ENCODE measurements at places on chromosomes 12 and 14.

DNA sequence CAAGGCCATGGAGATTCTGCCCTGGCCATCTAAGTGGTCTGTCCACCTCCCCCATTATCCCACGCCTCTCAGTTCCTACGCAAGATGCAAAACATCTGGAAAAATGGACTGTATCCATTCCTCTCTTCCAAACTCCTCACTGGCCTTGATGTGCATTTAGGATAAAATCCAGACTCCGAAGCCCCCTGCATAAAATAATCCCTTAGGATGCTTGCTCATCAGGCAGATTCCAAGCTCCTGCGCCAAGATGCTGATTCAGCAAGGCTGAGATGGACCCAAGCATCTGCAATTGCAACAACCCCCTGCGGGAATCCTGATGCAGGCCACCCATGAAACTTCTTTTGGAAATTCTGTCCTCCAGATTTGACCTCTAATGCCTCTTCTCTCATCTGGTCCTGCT is 81.6 kb downstream of the SPRING1 start:
- DNase-seq: no peak

- DNase-seq: no peak
These were observed 1071.2 kb upstream of the USP15 start for GRCh38 chr12:61188801-61189595.

DNA sequence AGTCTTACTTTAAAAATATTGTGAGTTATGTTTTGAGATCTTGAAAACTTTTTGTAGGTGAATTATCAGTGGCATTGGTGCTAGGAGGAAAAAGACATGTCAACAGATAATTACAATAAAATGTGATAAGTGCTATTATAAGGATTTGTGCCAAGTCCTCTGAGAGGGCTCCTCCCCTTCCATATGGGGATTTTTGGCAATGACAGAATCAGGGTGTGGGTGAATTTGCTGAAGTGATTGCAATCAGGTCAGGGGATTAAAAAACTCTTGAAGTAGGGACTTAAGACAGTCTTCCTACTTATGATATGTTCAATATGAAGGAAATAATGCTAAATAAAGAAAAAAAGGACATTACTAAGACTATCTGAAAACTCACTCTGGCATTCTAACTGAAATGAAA is 122.5 kb downstream of the SLC15A5 start:
- no peak for DNase-seq

DNA sequence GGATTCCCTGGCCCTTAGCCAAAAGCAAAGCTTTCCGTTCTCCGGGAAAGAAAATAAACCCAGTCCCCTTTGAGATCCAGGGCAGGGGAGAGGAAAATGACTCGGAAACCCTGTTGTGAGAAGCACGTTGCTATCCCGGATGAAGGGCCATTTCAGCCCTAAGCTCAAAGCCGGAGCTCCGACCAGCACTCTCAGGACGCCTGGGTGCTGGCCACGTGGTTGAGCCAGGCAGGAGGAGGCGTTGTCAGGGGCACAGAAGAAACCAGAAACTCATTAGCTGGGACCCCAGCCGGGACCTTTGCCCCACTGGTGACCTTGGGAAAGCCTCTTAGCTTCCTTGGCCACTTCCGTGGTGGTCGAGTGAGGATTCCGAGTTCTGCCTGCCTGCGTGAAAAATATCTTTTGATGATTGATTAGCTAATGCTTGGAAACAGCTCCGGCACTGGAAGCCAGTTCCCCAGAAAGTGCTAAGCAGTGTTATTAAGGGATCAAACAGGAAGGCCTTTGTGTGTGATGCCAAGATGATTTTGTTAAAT is 57.6 kb upstream of the FZD10 start:
- DNase-seq: no peak

GRCh38 chr12:80936353-80936641 is 1.4 kb downstream of the LIN7A start:
- no peak for DNase-seq

DNA sequence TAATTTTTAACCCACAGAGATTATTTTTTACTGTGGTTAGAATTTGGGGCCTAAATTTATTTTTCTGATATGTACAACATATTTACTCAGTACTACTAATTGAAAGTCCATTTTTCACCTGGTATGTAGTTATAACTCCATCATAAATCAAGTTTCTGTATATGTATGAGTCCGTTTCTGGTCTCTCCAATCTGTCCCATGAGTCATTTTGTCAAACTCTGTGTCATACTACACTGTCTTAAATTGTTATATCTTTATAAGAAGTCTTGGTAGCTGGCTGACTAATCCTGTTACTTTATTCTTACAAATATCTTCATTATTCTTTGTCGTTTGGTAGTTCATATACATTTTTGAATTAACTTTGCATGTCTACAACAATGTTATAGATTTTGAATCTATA is 344.0 kb downstream of the PDZRN4 start:
- no peak for DNase-seq

GRCh38 chr12:124416516-124417395 is 121.9 kb downstream of the RFLNA start:
- DNase-seq: no peak

GRCh38 chr12:114821570-114821969 is 137.6 kb upstream of the TBX3 start:
- DNase-seq: no peak

DNA sequence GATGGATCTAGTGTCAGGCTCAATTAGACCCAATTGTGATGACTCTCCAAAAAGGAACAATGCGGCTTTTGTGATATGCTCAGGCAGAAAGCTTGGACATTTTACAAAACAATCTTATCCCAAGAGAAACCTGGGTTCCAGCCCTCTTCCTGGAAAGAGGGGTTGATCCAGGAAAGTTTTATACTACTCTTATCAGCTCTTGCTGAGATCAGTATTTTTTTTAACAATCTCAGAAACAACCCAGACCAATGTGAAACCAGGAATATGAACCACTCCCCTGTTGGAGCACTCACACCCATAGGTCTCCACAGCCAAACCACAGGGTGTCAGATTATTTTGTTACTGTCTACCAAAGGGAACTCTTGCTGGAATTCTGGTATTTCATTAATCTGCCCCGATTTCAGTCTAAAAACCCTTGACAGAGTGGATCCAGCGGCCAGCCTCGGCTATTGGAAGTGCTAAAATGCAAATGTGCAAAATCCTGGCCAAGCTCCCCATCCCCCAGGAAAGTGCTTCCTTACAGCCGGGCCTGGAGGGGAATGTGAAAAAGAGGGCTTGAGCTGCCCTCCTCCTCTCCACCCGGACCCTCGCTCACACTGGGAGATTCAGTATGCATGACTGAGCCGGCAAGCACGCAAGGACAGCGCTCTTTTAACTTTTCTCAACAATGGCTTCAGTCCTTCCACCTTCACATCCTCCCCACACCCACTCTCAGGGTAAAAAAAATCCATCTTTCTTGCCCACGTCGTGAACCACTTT is 4.0 kb downstream of the FBXL14 start:
- DNase-seq: no peak

DNA sequence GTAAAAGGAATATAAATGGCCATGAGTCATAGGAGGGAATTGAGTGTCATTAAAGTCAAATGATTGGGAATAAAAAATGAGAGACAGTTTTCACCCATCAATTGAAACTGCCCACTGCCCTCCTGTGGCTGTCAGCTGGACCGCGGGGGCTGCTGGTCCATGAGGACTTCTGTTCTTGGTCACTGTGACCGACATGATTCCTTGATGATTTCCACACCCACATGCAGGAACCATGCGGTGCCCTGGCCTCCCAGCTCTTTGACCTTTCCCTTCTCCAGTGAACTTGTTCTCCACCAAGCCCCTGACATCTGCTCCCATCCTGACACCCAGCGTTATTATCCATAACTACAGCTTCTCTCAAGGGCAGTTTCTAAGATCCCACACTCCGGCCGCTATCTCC is 48.4 kb downstream of the C12orf75 start:
- DNase-seq: no peak

- peak; percentile 65 for DNase-seq
These were observed 164.8 kb downstream of the ZFP36L1 start for GRCh38 chr14:68627868-68628604.

GRCh38 chr12:9951026-9951675 is 19.0 kb upstream of the CLEC2A start:
- no peak for DNase-seq

GRCh38 chr12:70260646-70261045 is 17.4 kb downstream of the CNOT2 start:
- DNase-seq: no peak

DNA sequence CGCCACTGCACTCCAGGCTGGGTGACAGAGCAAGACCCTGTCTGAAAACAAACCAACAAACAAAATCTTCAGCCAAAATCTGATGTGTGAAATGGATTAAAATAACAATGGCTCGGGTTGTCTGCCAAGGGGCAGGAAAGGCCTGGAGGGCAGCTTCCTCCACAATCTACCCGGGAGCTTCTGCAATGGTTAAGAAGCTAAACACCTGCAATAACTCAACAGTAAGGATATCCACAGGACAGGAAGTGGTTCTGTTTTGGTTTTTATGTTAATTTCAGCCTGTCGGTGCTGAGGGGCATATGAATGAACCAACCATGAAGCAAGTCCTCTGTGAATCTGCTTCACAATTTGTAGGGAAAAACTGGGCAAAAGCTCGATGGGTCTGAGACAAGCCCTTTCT is 34.4 kb downstream of the RAD52 start:
- DNase-seq: no peak

DNA sequence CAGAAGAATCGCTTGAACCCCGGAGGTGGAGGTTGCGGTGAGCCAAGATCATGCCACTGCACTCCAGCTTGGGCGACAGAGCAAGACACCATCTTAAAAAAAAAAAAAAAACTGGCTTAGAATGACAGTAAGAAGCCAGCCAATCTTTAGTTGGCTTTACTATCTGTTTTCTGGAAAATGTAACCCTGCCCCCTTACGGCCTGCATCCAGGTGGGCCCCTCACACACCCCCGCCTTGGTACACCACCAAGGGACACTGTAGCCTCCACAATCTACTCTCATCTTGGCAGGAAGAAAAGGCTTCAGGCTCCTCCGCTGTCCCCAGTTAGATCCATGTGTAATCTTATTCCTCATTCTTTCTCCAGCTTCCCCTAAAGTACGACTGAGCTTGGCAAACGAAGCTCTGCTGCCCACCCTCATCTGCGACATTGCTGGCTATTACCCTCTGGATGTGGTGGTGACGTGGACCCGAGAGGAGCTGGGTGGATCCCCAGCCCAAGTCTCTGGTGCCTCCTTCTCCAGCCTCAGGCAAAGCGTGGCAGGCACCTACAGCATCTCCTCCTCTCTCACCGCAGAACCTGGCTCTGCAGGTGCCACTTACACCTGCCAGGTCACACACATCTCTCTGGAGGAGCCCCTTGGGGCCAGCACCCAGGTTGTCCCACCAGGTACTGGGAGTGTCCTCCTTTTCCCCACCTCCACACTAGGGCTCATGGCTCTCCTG is 6.6 kb downstream of the TAPBPL start:
- no peak for DNase-seq

- no peak for DNase-seq
These were observed 50.1 kb upstream of the E2F7 start for GRCh38 chr12:77115471-77115870.

DNA sequence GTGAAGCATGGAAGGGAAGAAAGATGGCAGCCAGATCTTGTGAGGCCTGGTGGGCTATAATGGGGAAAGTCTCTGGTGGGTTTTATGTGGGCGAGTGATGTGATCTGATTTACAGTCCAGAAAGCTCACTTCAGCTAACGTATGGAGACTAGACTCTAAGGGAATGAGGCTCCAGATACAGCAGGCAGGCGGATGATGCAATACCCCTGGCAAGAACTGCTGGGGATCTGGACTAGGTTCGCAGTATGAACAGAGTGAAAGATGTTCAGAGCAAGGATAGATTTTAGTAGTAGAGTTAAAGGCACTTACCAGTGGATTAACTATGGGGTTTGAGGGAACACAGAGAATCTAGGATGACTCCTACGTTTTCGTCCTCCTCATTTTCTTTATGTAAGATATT is 253.1 kb downstream of the ANO2 start:
- no peak for DNase-seq

DNA sequence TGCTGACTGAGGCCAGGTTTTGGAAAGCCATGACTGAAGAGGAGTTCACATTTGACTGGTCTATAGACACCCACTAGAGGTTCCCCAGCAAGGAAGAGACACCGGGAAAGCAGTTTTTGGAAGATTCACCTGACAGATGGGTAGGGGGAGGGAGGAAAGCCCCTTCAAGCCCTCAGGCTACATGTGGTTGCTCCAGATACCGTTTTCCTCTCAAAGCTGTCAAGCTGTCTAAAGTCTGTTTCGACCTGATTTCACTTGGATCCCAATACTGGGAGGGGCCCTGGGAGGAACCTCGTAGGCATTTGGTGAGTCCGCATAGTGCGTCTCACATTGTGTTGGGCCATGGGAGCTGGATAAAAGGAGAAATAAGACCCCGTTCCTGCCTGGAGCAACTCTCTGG is 1.7 kb upstream of the LRP1 start:
- DNase-seq: no peak

- no peak for DNase-seq
These were observed 5.9 kb downstream of the PRPF39 start for GRCh38 chr14:45089813-45090212.

DNA sequence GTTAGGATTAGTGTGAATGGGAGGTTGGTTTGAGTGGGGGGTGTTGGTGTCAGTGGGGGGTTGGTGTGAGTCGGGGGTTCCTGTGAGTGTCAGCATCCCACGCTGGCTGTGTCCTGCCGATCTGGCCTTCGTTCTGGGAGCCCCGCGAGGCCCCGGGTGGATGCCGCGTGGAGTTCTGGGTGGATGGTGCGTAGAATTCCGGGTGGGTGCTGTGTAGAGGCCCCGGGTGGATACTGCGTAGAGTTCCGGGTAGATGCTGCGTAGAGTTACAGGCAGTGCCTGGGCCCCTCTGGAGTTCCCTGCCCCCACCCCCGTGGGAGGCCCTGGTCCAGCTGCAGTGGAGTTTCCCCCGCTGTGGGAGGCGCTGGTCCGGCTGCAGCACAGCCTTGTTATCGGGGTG is 8.7 kb downstream of the NOC4L start:
- DNase-seq: no peak

DNA sequence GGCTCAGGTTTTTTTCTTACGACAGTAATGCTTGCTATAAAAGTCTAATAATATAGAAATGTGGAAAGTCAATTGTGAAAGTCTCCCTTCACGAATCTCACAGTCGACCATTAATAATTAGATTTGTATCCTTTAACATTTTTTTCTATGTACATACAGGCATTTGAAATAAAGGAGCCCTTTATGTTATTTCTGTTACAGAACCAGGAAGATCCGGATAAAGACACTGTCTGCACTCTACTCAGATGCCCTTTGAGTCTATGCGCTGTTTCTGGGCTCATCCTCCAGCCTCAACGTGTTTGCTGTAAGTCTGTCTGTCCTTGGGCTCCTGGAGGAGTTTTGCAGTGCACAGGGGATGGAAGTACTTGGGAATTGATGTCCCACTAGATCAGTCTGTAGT is 212.2 kb upstream of the ATP2B1 start:
- DNase-seq: no peak

Data from Peyer's patch (tissue), 4 donors.